RKO (cell line): ENCODE measurements at places on chromosomes 5 and 9.

- no peak for DNase-seq
Measured at GRCh38 chr5:170579601-170580000, 75.8 kb downstream of the KCNIP1 start.

- DNase-seq: no peak
Measured at GRCh38 chr5:34582371-34582770, 73.8 kb upstream of the RAI14 start.

DNA sequence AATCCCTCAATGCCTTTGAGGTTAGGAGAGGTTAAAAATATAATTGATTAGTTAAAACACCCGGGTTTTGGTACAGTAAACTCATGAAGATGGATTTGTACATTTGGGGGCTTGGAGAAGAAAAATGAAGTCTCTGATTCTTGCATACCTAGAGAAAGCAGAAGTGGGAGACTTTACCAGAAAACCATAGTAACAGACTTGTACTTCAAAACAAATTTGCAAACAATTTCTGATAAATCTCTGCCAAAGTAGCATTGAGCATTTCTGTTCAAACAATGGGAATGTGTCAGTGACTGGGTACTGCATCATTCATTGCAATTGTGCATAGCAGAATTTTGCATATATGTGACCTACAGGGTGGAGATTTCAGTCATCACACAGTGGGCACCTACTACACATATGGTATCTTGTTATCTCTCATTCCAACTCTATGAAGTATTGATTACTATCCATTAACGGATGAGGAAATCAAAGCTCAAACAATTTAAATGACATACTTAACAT lies 256.9 kb downstream of the PLK2 start:
- DNase-seq: no peak

DNA sequence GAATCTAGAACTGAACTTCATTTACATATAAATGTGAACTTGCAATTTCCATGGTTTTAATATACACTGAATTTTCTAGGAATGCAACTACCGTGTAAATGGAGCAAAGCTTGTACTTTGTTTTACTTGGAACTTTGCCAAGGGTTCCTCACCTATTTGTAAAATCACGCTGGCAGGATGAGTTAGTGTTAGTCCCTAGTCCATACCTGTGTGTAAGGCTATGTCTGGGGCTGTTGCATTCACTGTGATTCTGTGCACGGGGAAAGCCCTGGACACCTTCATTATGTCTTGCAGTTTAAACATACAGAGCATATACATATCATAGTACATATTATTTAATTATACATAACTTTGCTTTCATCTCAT lies 119.9 kb downstream of the PAX5 start:
- DNase-seq: no peak
